ENCODE measurements at places on chromosomes 7 and 10.

- no peaks in the 10 kb centered on the region for H3K4me1 ChIP-seq
- no peak overlapping the region for H3K4me3 ChIP-seq
- DNase-seq, result no peak
- no peak overlapping the region for H3K27ac ChIP-seq
- H3K27me3 ChIP-seq, result no peaks in the 10 kb centered on the region
These were observed 578.6 kb upstream of the GALNT17 start for GRCh38 chr7:70553364-70553763.

GRCh38 chr7:155456738-155457543 is 988 bp upstream of the EN2 start:
- H3K4me1 ChIP-seq, result peaks cover 8% of the 10 kb centered on the region
- no peak overlapping the region for H3K27ac ChIP-seq
- no peaks in the 10 kb centered on the region for H3K36me3 ChIP-seq
- peak overlapping the region; percentile 47 for H3K4me3 ChIP-seq
- peak; percentile 71 for DNase-seq

DNA sequence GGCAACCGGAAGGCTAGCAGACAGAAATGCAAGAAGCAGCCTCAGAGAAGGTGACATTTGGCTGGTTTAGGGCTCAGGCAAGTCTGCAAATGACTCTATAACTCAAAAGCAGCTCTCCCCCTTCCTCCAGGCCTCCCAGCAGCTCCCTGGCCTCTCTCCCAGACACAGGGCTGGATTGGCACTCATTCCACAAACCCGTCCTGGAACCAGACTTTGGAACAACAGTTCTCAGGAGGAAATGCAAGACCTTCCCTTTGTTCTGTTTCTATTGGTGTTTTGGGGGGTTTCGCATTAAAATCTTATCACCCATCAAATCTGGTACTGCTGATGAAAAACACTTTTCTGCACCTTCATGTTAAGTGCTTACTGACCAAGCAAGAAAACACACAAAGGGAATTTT is 40.3 kb upstream of the EFCAB10 start:
- no peak for DNase-seq
- H3K27me3 ChIP-seq, result no peaks in the 10 kb centered on the region
- H3K27ac ChIP-seq, result peak overlapping the region; percentile 80
- peaks cover 57% of the 10 kb centered on the region for H3K4me1 ChIP-seq
- peaks cover 40% of the 10 kb centered on the region for H3K36me3 ChIP-seq
- no peak overlapping the region for H3K4me3 ChIP-seq

DNA sequence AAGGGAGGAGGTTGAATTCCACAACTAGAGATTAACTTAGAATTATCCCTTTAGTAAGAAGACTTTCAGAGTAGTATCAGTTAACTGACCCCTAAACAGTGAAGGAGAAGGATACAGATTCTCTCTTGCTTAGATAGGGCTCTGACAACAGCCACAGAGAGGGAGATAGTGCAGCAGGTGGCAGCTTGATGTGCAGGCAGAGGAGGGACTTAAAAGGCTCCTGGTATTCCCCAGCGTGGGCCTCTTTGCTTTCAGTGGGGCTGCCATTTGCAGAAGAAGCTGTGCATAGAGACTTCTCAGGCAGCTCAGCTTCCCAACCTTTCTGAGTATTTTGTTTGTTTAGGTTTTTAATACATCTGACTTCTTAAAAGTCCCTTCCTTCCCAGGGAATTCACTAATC is 16.0 kb downstream of the FZD1 start:
- DNase-seq, result no peak
- peaks cover 12% of the 10 kb centered on the region for H3K4me1 ChIP-seq
- no peak overlapping the region for H3K27ac ChIP-seq

DNA sequence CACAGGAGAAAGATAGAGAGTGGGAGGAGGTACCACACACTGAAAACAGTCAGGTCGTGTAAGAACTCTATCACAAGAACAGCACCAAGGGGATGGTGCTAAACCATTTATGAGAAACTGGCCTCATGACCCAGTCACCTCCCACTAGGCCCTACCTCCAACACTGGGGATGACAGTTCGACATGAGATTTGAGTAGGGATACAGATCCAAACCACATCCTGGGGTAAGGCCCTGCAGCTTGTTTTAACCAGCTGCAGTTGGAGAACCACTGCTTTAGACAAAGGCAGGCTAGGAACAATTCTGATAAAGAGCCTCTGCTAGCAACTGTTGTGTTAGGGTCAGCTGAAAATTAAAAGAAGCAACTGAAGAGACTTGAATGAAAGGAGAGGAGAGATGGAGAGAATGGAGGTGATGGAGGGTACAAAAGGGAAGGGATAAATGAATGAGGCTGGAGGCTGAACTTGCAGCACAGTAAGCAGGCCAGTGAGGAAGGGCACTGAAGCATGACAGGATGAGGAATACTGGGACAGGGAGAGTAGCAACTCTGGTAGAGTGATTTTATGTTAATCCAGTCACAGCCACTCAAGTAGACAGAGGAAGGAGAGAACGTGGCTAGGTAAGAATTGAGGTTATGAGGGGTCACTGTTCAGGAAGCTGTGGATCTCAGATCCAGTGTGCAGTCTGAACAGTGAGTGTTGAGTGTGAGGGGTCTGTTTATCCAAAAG is 23.6 kb downstream of the MEST start:
- H3K27me3 ChIP-seq, result no peaks in the 10 kb centered on the region
- no peaks in the 10 kb centered on the region for H3K36me3 ChIP-seq
- H3K4me3 ChIP-seq, result no peak overlapping the region
- no peaks in the 10 kb centered on the region for H3K4me1 ChIP-seq
- H3K27ac ChIP-seq, result no peak overlapping the region

Data from nephron progenitor cell (in vitro differentiated cells).